Fibroblast of skin of scalp (primary cell): ENCODE measurements at places on chromosomes 16 and 17.
A peak's percentile ranks its signal among the peaks of the same experiment; 100 is the strongest.

DNA sequence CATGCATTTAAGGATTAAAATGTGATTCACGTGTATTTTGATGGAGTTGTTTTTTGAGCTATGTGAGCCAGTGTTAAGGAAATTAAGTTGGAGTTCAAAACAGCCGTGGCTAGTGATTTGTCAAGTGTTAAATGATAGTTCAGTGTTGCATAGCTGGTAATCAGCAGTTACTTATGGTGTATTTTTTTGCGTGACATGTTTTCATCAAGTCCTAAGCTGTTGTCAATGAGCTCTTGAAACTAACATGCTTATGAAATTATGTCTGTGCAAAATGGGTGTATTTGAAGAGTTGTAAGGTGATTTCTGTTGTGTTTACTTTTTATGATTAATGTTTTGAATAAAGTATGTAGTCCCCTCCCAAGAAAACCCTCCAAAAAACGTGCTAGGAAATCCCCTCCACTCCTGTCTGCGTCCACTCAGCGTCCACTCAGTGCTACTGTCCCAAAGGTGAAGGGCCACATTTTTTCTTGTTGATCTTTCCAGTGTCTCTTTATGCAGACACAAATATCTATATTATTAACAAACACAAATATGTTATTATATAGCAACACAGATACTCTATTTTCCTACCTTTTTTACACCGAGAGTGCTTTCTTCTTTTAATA, 30.0 kb downstream of the USP10 start:
- DNase-seq: no peak

- no peak for DNase-seq
These were observed 145.3 kb upstream of the PLCG2 start for GRCh38 chr16:81633680-81634379.

DNA sequence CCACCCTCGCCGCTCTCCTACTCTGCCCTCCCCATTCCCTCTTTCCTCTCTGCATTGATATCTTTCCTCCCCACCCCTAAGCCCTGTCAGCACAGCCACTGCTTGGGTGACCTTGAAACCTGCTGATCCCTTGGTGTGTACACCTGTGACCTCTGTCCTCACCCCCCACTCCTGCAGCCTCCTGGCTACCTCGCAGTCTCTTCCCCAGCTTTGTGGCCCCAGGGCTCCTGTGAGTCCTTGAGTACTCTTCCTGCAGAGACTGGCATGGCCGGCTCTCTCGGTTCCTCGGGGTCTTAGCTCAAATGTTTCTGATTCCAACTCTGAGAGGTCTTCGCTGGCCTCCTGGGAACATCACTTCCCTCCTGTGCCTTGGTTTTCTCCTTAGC, 31.7 kb downstream of the ADCY7 start:
- no peak for DNase-seq

- DNase-seq: no peak
These were observed 41.8 kb downstream of the GAS7 start for GRCh38 chr17:10156599-10156947.

- no peak for DNase-seq
These were observed 18.5 kb downstream of the RAP1GAP2 start for GRCh38 chr17:2814481-2815341.

GRCh38 chr16:87976665-87977064, 25.4 kb downstream of the BANP start:
- DNase-seq: peak; percentile 63

DNA sequence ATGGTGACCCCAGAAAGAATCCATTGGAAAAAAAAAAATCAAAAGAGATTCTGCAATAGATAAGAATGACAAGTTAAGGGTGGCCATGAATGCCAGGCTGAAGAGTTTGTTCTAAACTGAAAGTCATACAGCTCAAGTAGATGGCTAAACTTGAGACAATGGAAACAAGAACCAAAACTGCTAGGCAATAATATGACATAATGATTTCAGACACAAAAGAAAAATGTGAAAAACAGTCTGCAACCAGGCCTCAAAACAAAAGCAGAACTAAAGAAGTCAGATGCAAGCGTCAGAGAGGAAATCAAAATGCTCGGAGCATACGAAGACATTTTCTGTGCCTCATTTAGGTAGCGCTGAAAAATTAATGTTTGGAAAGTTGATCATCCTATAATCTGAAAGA, 54.4 kb upstream of the YPEL2 start:
- DNase-seq: no peak

- DNase-seq: no peak
These were observed 38.1 kb upstream of the CCL1 start for GRCh38 chr17:34401165-34401564.

DNA sequence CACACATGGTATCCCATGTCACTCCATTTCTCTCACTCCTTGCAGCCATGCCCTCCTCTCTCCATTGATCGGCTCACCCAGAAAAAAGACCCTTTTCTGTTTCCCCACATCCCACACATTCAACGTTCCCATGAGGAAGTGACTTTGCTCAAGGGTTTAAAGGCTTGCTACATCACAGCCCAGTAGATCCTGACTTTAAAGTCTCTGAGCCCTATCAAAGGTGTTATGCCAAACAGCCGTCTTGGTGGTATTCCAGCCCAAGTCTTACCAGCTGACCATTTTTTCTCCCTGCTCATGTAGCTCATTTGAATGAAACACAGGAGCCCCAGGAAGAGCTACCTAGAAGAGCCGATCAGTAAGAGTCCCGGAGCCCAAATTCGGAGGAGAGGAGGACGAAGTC, 7.4 kb upstream of the TXNDC11 start:
- DNase-seq: no peak

DNA sequence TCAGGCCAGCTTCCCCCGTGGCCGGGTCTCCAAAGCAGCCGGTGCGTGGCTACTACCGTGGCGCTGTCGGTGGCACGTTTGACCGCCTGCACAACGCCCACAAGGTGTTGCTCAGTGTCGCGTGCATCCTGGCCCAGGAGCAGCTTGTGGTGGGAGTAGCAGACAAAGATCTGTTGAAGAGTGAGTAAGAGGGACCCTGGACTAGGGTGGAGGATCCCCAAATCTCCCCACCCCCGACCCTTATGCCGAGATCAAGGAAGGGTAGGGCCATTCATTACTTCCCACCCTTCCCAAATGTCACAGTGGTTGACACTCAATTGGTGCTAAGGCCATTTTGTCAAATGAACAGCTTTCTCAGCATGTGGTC, 1.2 kb downstream of the COASY start:
- DNase-seq: no peak

DNA sequence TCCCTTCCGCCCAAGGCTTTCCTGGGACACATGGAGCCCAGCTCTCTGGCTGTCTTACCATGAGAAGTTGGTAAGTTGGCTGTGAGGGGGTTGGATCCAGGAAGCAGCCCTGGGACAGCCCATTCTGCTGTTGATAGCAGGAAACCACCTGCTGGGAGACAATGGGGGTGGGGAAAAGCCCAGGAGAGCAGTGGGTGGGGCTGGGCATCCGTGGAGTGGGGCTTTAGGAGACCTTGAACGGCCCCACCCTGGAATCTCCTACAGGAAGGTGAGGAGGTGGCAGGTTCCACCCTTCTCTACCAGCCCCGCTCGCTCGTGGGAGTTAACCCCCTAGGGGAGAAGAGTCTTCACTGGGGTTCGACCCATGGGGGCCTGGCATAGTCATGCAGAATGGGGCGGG, 5.8 kb downstream of the TMEM92 start:
- no peak for DNase-seq

DNA sequence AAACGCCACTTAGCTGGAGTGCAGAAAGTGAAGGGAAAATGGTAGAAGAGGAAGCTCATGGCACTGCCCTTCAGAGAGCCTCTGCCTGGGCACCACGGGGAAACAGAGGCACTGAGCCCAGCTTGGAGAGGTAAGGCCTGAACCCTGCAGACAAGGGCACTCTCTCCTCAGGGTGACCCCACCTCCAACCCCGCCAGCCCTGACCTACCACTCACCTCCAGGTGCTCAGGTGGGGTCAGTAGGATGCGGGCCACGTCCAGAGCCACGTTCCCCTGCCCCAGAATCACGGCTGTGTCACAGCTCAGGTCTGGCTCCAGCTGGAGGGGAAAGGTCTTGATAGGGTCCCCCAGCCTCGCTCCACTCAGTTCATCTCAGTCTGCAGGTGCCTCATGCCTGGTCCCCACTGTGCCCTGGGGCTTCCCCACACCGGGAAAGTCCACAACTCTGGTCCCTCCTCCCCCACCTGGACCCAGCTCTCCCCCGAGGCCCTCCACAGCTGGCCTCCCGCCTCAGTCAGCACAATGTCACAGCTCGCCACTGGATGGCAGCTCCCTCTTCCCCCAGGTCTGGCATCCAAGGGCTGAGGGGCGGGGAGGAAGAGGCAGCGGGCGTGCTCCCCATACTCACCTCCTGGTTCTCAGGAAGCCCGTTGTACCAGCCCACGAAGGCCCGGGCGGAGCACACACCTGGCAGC, 6.0 kb upstream of the GRIN2C start:
- DNase-seq: no peak

DNA sequence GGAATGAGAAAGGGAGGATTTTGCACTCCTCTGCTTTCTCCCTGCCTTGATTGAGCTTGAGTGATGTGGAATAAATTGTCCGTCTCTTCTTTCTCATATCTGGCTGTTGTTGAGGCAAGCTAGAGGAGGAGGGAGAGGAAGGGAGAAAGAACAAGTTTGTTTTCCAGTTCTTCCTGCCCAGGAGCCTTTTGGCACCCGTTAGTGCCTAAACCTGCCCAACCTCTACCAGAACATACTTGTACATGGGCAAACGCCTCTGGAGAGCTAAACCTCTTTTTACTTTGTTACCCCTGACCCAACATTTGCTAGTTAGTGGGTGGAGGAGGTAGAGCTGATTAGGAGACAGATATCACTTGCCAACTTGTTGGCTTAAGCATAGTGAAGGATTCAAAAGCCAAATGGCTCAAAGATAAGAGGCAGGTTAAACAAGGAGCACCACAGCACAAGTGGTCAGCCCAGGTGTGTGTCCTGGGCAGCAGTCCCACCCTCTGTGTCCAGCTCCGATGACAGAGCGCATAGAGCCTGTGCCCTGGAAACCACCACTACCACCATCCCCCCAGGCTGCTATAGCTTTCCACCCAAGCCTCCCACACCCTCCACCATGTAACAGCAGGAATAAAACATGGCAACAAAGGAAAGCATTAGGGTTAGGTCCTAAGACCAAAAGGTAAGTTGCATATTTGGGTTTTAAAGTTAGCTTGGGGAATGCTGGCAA, 6.5 kb downstream of the ODF4 start:
- DNase-seq: no peak

DNA sequence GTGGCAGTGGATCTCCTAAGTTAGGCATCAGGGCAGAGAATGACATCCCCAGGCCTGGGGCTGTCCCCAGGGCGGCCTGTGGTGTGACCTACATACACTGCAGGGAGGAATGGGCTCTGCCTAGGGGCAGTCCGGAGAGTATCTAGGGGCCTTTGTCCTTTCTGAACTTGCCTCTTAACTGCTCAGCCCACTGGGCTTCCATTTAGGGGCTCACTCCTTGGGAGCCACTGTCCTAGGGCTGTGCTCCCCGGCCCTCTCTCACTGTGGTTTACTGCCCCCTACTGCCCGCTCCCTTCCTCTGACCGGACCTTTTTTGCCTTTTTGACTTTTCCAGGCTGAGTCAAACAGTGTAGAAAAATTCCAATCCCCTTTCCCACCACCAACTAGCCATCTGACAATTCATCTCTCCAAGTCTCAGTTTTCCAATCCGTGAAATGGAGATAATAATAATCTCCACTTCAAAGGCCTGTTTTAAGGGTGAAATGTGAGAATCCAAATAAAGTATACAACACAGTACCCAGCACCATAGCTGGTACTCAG, 66.8 kb downstream of the DNAH3 start:
- DNase-seq: peak; percentile 65

DNA sequence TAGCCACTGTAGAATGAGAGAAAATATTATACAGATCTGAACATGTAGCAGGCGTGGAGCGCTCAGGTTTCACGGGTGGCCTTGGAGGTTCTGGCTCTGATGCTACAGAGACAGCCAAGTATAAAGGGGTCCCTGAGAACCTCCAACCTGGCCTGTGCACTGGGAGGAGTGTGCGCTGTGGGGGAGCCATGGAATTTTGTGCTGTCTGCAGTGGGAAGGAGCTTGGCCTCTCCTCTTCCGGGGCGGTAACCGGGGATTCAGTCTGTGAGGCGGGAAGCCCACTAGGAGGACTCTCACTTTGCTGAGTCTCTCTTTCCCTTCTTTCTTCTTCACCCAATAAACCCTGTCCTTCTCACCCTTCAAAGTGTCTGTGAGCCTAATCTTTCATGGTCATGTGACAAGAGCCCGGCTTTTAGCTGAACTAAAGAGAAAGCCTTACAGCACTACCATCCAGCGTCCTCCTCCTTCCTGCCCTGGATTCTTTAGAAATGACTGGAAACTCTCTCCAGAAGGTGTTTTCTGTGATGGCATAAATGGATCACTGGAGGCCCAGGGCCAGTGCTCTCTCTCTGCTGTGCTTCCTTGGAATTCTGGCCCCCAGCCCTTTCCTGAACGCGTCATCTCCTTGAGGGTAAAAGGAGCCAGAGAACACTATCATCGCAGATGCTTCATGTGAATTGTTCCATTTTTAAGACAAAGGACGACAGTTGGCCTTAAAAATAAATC, 232.1 kb upstream of the CACNG5 start:
- peak; percentile 18 for DNase-seq

DNA sequence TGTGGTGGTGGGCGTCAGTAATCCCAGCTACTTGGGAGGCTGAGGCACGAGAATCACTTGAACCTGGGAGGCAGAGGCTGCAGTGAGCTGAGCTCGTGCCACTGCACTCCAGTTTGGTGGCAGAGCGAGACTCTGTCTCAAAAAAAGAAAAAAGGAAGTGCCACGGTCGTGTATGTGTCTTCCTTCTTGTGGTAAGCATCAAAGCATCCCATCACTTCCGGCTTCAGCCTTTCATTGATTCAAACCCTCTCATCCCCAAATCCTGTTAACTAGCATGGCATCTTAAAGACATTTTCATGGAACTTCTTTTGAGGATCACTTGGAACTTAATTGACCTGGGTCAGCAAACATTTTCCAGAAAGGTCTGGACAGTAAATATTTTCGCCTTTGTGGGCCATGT, 126.2 kb downstream of the CPPED1 start:
- no peak for DNase-seq

DNA sequence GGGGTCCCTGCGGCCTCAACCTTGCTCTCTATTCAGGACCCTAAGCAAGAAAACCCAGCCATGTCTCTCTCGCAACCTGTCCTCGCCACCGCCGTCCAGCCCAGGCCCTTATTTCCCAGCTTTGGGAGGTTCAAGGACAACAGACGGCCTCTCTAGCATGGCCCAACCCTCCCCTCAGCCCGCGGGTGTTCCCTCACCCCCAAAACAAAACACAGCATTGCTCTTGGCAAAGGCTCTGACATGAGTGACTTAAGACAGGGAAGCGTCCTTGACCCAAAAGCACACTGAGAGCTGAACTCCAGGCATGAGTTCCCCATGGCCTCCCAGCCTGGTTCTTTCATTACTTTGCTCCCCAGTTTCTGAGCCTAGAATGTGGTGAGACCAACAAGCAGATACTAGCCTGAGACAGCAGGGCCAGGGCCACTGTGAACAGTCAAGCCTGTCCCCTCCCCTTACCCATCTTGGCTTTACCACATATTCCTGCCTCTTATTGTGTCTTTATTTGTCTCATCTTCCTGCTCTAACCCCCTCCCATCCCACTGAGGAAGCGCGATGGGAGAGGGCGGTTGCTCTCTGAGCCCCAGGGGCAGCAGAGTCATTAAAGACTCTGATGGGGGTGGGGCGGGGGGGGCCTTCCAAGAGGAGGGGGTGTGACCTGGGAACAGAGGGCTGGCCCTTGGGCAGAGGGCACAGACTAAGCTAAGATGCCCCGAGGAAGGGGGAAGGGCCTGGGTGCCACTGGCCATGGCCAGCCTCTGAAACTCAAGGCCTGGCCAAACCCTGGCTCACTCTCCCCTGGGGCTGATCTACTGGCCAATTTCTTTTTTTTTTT, 11.8 kb downstream of the SREBF1 start:
- no peak for DNase-seq
